ENCODE measurements at places on chromosomes 2 and 18.

GRCh38 chr18:78542204-78542603 is 437.4 kb upstream of the SALL3 start:
- DNase-seq: no peak

GRCh38 chr2:230957756-230958391 is 32.8 kb upstream of the GPR55 start:
- DNase-seq: no peak

DNA sequence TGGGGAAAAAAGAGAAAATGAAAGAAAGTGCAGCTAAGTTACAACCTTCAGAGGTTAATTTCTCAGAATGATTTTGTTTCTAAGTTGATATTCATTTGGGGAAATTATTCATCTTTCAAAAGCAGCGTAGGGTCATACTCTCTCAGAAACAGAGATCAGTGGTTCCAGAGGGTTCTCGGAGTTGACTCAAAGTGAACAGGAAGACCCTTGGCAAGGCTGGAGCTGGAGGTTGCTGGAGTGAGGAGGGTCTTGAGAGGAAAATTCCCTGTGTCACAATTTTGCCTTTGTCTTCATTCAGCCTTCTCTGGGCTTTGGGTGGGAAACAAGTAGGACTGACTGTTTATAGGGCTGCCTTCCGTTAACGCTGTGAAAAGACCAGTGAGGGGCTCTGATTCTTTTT is 168.2 kb downstream of the ICOS start:
- DNase-seq: no peak

GRCh38 chr2:179049546-179050311 is at the start of gene CCDC141:
TSS of gene CCDC141 (minus strand) at chr2:179050137. CDS start at chr2:179049941, 196 bp downstream.
- no peak for DNase-seq

DNA sequence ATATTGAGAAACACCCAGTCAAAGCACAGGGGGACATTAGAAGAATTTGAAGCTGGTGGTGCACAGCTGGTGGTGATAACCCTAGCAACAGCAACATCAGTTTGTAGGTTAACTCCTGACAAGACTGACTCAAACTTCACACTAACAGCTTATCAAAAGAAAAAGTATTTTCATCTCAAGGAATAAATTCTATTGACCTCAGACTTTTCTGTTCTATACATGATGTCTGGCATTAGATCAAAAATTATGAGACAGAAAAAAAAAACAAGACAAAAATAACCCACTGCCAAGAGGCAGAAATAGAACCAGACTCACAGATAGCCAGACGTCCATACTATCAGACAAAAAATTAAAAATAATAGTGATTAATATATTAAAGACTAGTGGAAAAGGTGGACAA is 126.1 kb downstream of the COL6A3 start:
- no peak for DNase-seq

DNA sequence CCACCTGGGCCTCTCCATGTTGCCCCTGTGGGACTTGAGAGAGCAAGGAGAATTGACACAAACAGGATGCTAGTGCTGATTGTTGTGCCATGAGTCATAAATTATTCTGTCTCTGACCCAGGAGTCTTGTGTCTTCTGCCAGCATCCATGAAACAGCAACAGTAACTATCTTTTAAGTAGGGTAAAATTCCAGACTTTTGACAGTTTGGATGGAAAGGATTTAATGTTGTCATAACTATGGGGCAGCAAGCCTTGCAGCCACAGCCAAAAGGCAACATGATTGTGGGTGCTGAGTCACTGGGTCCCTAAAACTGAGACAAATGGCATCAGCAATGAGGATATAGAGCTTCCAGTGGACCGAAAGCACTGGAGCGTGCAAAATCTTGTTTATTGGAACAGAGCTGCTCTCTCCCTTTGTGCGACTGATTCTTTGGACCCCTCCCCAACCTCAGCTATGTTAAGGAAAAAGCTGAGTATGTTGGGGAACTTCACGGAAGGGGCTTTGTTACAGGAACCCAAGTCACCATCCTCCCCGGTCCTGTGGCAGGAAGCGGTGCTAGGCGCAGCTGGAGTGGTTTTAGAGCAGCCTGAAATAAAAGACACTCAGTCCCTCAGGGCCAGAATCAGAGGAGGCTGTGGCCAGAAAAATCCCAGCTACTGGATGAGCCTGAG is 9.6 kb upstream of the ITPRIPL1 start:
- DNase-seq: no peak

DNA sequence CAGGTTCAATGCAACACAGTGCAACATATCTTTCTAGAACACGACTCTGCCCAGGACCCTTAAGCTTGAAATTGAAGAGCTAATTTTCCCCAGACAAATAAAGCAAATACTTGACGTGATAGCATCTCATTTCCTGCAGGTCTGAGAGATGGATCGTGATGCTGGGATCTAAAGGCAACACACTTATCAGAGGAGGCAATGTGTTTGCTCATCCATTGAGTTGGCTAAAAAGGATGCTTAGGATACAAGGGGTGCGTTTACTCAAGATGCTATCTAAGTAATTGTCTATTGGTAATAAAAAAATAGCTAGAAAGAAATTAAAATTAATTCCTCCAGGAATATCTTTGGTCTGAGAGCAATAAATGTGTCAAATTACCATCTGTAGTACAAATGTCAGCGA is 129.0 kb downstream of the SOCS6 start:
- DNase-seq: peak; percentile 13

DNA sequence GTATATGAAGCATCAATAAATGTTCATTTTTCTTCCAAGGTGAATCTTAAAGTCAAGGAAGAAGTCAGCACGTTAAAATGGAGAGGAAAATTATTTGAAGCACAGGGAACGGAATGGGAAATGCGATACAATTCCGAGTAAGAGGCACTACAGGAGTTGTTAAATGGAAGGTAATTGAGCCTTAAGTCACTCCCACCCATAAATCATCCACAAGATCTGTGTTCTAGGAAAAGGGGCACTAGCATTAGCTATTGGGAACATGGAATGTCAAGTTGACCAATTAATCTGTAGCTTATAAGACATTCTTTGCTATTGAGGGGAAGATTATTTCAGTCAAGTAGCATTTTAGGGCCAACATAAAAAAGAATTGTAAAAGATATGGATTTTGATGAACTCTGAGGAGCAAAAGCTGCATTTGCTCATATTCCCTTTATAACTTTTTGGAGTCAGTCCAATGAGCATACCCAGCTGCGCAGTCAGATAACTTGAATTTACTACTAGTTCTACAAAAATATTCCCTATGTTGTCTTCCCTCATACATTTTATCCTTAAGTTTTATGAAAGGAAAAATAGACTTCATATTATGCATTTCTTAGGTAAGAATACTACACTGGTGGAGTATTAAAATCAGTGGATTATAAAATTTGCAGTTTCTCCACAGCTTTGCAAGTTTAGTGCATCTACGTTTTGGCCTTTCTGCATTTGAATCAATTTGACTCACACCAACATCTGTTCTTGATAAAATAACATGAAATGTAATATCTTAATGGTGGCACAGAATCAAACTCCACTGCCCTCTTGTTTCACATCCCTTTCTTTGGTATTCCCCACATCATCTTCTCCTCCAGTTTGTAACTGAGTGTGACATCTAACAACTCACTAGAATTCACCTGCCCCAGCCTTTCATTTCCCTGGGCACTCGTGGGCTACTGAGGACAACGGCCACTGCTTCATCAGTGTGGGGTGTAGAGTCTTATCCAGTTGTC is 95.6 kb downstream of the SP3 start:
- DNase-seq: no peak

DNA sequence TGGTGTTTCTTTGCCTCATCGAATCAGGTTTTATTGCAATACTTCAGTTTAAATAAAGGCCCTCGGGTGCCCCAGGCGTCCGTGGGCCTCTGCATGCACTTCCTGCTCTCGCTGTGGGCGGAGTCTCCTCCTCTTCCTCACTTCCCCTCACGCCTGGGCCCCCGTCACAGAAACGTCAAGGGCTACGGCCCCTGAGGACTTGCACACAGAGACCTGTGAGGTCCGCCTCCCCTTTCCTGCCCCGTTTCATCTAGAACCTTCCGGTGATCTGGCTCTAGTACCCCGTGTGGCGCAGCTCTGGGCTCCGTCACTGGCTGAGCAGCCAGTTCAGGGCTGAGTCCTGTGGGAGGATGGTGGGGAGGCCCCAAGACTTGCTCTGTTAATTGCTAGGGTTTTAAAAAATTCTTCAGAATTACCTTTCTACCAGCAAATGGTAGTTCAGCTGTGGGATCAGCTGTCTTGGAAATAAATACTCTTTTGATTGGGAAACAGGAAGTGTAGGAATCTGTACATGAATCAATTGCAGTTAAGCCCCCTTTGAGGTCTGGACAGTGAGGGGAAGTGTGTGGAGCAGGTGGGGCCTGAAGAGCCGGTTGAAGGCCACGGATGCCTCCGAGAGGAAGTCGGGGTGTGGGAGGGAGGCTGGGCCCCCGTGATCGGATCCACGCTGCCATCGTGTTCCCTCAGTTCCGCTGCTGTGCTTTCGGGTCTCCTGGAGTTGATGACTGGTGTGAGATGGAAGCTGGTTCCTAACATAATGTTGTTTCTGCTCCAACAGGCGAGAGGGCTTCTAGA is 10.2 kb downstream of the NFATC1 start:
- no peak for DNase-seq

DNA sequence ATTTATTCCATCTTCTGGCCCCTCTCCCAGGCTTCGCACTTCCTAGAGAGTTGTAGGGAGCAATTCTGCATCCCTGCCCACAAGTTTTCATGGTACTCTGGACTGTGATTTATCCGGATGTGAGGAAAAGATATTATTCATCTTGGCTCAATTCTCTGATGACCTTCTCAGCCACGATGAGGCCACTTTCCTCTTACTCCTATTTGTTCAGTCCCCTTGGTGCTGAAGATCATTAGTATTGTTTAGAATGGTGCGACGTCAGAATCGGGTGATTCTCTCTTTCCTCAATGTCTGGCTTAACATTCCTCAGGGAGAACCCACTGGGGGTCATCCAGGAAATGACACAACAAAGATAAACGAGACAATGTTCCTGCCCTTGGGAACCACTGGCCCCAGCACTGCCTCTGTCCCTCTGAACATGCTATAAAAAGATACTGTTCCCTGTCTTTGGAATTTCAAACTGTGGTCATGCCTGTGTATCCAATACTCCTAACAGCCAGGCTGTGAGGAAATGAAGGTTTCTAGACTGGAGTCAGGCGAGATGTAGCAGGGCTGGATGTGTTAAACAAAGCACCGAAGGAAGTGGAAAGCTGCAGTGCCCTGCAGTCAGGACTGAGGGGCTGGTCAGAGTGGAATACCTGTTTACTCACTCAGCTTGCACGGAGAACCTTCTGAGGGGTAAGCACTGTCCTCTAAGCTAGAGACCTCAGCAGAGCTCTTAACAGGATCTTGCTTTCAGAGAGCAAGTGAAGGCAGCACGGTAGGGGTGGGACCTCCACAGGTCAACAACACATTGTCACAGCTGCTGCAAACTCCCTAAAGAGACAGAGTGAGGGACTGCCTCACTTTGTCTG is 12.9 kb upstream of the GLI2 start:
- DNase-seq: no peak

DNA sequence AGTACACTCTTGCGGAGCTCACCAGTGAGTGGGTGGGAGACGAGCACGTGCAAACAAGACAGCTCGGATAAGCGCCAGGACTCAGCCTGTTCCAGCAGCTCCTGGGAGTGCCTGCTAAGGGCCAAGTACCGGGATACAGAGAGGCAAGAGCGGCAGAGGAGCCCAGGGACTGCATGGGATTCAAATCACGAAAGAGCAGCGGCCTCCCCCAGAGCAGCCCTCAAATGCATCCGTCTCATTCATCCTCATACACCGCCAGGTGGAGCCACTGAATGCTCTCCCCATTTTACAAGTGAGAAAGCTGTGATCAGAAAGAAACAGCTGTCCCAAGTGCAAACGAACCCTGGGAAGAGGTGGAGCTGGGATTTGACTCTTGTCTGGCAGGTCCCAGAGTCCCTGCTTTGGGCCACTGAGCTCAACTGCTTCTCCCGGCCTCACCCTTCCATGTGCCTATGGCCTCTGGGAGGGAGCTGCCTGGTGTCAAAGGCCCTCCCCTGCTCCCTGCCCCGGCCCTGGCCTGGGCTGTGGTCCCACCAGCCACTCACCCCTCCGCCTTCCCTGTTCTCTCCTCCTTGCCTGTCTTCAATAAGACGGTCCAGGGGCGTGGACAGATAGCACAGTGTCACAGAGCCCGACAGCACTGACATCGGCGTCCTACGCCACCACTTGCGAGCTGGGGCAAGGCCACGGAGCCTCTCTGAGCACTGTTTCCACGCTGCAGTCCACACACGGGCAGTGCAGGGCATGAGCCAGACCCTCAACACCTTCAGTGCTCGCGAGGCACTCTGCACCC is 72.8 kb upstream of the TAF1B start:
- peak; percentile 27 for DNase-seq

DNA sequence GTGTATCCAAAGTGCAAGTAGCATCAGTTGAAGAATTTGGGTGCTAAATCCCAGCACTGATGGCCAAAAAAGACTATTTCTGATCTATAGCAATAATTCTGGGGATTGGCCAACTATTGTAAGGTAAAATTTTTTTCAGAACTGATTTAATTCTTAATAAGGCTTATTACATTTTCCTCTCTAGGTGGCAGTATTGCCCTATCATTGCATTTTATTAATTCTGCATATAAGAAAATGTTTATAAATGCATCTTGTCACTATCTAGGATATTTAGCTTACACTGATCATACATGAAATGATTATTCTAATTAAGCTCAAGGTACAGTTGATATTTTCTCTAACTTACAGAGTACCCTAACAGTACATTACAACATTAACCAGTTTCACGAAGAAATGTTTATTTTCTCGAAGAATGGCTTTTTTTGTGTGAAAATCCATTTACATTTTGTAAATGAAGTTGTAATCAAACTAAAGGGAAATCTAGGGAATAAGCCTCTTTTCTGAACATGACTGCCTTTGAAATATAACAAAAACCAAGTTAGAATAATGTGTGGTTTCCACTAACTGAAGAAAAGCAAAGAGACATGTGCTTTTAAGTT is 11.0 kb downstream of the TTN start:
- no peak for DNase-seq

- no peak for DNase-seq
Observed at GRCh38 chr2:47334356-47335136, 68.4 kb upstream of the MSH2 start.

- no peak for DNase-seq
Observed at GRCh38 chr2:224221455-224221913, 180.4 kb downstream of the FAM124B start.

DNA sequence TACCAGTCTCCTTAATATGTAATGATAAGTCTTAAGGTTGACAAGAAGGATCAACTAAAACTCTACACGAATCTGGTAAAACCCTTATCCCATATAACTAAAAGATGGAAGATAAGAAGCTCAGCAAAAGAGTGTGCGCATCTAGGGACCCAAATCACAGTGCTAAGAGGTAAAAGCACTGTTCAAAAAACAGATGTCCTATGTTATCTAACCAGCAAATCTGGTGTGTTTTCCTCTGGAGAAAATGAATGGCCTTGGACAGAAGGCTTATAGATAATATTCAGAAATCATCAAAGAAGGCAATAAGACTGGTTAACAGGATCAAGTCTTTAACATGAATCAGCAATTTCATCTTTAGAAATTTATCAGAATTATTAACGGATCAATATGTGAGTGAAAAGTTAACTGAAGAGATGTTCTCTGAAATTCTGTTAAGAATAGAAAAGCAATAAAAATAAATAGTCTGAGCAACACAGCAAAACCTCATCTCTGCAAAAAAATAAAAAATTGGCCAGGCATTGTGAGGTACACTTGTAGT is 47.1 kb downstream of the RPRD1A start:
- DNase-seq: no peak
